ELR (cell line): ENCODE measurements at places on chromosomes 4 and X.

- no peak for DNase-seq
Observed at GRCh38 chr4:173735049-173735448, 205.0 kb upstream of the HAND2 start.

- DNase-seq, result no peak
Observed at GRCh38 chr4:84901740-84902281, 64.7 kb downstream of the WDFY3 start.

DNA sequence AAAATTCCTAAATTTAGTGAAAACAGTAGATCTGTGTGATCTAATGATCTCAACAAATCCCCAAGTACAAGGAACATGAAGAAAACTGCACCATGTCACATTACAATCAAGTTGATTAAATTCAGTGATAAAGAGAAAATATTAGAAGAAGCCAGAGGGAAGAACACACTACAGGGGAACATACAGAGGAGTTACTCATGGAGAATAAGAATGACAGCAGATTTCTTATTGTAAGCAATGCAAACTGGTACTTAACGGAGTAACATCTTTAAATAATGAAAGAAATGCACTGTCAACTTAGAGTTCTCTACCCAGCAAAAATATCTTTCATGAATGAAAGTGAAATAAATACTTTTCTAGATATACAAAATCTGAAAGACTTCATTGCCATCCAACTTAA is 21.1 kb downstream of the TLL1 start:
- no peak for DNase-seq

GRCh38 chr4:51909236-51909703 is 66.3 kb downstream of the DCUN1D4 start:
- DNase-seq, result no peak

GRCh38 chrX:21586001-21586400 is 72.1 kb downstream of the KLHL34 start:
- DNase-seq, result peak; percentile 26

DNA sequence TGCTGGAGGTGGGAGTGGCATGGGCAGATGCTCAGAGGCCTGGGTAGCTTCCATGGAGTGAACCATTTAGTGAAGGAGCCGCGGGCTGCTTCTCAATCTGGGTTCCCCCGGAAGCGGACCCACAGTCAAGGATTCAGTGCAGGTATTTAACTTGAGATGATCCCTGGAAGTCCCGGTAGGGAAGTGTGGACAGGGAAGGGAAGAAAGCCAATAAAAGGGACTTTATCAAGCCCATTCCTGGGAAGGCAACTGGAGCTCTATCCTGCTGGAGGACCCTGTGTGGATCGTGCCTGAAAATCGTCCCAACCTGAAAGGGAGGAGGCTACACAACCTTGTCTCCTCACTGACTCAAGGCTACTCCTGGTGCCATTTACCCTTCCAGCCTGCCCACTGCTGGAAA is 76.9 kb downstream of the DHX15 start:
- DNase-seq, result no peak

GRCh38 chr4:2891294-2891693 is 47.6 kb downstream of the ADD1 start:
- peak; percentile 55 for DNase-seq

DNA sequence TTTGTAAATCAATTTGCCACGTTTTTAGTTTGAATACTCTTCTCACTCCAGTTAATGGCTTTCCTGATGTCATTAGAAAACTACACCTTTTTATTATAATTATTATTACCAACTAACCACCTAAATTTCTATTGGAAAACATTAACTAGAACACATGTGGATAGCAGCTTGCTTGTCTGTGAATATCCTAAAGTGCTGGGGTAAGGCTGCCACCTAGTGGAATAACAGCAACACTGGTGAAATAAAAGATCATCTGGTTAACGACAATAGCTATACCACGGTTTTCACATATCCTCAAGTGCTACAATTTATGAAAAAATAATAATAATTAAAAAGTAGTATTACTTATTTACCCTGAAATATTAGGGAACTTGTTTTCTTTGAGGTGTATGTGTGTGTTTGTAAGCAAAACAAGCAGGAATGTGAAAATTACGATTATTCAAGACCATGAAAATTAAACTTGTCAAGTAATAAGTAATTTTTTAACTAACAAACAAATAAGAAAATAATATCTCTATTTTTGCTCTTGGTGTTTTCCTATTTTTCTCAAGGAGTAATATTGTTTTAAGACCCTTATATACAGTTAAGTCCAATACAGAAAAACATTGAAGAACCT is 130.1 kb upstream of the TECRL start:
- DNase-seq, result peak; percentile 65

DNA sequence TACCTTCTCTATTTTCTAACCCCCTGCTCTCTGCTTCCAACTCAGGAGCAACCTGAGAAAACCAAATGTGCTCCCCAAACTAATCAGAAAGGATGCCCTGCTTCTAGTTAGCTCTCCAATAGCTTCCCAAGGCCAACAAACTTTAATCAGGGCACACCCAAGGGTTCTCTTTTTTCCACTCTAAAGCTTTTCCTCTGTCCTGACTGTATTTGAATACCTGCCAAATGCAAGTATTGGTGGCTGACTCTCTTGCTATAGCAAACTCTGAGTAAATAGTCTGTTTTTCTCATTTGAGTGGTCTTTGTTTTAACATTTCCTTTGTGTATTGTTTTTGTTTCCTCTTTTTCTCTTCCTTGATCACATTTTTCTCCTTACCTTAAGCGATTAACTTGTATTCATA is 52.5 kb downstream of the GBA3 start:
- no peak for DNase-seq

- no peak for DNase-seq
Observed at GRCh38 chr4:98527534-98528269, 130.7 kb downstream of the TSPAN5 start.
